ENCODE measurements at places on chromosomes 6 and 20.

DNA sequence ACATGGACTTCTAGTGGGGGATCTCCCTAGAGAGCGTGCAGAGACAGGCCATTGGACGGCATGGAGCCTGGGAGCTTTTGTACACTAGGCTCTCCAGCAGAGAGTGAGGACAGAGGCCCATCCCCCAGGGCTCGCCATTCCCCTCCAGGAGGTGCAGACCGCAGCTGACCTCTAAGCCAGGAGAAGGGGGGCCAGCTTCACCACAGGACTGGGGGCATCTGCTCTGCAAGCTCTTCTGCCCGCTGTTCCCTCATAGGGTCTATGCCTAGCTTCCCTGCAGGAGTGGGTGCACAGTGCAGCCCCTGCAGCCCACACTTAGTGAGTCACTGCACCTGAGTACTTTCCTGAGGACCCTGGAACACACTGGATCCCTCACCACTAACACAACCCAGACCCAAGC lies 94.4 kb downstream of the FHL5 start:
- DNase-seq, result no peak

DNA sequence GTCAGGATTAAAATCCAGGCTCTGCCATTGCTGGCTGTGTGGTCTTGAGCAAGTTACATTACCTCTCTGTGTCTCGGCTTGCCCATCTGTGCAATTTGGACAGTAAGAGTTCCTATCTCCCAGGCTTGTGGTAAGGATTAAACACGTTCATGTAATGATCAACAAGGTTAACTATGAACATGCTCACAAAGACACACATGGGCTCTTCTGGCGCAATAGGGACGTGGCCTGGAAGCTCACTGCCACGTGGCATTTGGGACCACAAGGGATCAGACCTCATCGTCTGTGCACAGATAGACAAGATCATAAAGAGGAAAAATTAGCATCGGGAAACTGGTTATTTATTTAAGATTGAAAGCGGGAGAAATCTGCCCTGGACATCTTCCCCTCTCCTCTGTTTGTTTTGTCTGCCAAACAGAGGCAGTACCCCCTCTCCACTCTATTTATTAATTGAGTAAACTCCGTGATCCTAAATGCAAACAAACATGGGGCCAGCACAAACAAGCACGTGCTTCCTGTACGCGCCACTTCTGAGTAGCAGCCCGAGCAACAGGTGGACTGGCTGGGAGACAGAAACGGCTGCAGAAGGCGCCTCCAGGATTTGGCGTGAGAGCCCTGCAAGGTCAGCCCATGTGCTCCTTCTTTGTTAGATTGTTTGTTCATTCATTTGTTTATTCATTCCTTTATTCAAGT lies 95.0 kb downstream of the CDH26 start:
- DNase-seq, result no peak

GRCh38 chr20:44009679-44009992 lies 95.0 kb downstream of the TOX2 start:
- DNase-seq, result no peak

DNA sequence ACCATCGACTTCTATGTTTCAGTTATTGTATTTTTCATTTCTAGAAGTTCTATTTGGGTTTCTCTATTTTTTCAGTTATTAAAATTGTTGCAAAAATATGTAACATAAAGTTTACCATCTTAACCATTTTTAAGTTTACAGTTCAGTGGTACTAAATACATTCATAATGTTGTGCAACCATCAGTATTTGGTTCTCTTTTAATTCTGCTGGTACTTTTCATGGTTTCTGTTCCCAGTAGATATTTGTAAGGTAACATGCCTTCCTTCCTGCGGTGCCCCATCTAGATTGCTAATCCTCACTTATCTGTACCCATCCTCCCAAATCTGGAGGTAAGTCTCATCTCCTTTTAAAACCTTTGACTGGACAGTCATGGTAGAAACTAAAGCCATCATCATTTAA lies 47.9 kb downstream of the TGM2 start:
- no peak for DNase-seq

- DNase-seq, result no peak
These were observed 31.1 kb downstream of the MYB start for GRCh38 chr6:135212020-135212806.

DNA sequence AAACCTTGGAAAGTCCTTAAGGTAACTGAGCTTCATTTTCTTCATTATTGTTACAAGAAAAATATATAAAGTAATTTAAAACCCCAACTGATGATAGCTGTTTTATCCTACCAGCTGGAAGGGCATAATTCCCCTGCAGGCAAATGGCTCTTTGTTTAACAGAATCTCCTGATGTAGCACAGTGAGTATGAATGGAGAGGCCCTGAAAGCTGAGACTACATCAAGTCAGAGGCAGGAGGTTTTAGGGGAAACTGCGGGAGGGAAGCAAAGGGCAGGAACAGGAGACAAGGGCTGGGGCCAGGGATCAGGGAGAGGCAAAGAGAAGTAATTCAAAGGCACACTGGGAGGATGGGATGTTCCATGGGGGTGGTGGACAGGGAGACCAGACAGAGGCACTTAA lies 119.0 kb upstream of the LRFN2 start:
- DNase-seq, result no peak

GRCh38 chr20:62792940-62793756 lies 3.1 kb upstream of the MRGBP start:
- DNase-seq, result no peak

DNA sequence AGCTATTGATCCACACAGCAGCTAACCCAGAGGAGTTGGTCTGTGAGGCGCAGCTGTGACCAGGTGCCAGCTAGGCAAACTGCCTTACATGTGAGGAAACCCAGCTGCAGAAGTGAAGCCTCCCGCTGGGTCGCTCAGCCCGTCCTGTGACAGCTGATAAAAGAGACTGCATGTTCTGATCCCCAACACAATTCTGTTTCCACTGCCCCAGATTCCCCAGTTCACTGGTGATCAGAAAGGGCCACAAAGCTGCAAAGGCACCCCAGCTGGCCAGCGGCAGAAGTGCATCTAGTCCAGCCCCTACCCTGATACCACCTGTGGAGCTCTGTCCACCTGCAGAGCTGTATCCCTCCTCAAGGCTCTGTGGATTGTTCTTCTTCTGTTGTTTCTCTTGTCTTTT lies 64.5 kb downstream of the CTNNBL1 start:
- DNase-seq, result no peak

GRCh38 chr6:95686272-95686671 lies 108.9 kb downstream of the MANEA start:
- no peak for DNase-seq

- peak; percentile 88 for DNase-seq
These were observed 166.0 kb upstream of the SCGN start for GRCh38 chr6:25485821-25486534.

DNA sequence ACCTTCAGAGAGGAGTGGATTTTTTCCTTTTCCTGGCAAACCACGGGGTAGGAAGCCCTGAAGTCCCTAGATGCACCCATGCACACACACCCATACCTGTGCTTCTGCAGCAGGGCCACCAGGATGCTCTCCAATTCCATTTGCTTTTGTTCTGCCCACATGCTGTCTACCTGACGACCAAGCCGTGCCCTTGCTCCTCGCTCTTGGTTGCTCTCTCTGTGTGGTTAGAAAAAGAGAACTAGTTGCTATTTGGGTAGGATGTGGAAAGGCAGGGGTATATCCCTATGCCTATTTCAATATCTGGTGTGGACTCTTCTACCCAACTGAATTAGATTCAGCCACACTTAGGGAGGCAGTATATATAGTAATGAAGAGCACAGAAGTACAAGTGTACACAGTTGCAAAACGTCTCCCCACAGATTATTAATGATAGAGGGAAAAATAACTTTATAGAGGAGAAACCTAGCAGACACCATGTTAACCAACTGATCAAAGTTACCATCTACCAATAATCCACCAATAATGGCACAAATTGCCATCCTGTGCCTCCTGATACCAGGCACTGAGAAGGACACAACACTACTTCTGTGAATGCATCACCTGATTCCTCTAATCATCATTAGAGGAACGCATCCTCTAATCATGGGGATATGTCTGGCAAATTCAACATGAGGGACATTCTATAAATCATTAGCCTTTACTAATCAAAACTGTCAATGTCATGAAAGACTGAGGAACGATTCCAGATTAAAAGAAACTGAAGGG lies 7.3 kb downstream of the GHRH start:
- no peak for DNase-seq

- no peak for DNase-seq
These were observed 26.3 kb downstream of the ELOVL5 start for GRCh38 chr6:53322188-53323029.

DNA sequence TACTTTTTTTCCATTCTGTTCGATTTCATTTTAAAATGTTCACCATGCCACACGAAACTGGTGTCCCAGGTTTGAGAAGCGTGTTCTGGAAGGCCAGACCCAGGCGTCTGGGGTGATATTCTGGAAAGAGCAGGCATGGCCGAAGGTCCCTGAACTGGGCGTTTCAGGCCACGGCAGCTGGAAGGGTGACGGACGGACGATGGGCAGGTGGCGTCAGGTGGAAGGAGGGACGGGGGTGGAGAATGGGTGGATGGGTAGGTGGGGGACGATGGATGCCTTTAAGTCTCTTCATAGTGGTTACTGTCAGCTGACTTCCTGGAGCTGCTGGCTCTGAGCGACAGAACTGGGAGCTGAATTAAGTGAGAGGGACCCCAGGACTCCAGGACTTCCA lies 44.6 kb downstream of the CDH4 start:
- no peak for DNase-seq

GRCh38 chr20:7770046-7770445 lies 170.2 kb downstream of the HAO1 start:
- no peak for DNase-seq

DNA sequence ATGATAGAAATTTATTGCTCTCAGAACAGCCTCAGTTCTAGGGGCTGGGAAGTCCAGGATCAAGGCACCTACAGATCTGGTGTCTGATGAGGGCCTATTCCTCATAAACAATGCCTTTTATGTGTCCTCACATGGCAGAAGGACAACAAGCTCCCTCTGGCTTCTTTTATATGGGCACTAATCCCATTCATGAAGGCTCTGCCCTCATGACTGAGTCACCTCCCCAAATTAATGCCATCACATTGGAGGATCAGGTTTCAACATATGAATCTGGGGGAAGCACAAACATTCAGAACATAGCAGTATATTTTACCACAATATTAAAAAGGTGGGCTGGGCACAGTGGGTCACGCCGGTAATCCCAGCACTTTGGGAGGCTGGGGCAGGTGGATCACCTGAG lies 58.5 kb upstream of the CCN6 start:
- no peak for DNase-seq

DNA sequence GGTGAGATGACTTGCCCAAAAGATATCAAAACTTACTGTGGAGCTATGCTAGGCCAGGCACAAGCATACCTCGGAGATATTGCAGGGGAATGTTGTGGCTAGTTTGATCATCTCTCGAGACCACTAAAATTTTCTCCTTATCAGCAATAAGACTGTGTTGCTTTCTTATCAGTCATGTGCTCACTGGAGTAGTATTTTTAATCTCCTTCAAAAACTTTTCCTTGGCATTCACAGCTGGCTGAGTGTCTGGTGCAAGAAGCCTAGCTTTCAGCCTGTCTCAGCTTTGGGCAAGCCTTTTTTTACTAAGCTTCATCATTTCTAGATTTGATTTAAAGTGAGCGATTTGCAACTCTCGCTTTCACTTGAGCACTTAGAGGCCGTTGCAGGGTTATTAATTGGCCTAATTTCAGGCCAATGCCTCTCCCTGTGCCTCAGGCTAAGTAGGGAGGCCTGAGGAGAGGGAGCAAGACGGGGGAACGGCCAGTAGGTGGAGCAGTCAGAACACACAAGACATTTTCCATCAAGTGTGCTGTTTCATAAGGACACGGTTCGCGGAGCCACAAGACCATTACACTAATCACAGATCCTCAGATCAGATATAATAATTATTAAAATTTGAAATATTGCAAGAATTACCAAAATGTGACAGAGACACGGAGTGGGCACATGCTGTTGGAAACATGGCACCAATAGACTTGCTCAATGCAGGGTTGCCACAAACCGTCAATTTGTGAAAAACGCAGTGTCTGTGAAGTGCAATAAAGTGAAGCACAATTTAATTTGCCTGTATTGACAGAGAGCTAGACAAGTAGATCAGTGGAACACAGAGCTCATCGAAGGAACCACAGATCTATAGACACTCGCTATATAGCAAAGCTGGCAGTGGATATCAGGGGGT lies 106.8 kb upstream of the SIRPG start:
- DNase-seq, result peak; percentile 45

DNA sequence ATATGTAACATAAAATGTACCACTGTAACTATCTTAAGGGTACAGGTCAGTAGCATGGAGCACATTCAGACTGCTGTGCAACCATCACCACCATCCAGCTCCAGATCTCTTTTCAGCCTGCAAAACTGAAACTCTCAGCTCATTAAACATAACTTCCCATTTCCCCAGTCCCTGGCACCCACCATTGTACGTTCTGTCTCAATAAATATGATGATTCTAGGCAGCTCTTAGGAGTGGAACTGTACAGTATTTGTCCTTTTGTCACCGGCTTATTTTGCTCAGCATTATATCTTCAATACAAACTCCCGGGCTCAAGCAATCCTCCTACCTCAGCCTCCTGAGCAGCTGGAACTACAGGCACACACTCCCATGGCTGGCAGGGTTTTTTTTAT lies 1.5 kb downstream of the ZC3H12D start:
- no peak for DNase-seq

Measured in hematopoietic multipotent progenitor cell treated with erythropoietin and hydrocortisone succinate and interleukin-3 and kit ligand, for 17 days (in vitro differentiated cells).